ENCODE measurements at places on chromosomes 12 and 14.

GRCh38 chr12:121776190-121777098, 17.0 kb downstream of the RHOF start:
- peak; percentile 99 for DNase-seq

- DNase-seq = no peak
These were observed 73.6 kb downstream of the RPS29 start for GRCh38 chr14:49512571-49512970.

GRCh38 chr12:112685321-112685720, 106.2 kb upstream of the RPH3A start:
- DNase-seq = no peak

DNA sequence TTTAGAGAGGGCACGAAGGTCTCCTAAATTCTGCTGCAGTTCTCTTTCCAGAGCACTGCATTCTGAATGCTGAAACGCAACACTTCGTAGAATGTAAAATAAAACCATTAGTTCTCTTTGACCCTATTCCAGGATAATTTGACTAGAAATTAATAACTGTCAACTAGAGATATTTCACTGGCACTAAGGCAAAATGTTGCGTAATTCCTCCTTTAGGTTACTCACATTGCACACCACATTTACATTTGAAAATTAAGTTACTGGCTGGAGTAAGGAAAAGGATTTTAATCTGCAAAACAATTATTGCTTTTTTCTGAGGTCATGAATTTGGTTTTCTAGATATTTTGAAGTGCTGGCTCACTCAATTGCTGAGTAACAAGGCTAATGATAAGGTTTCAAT, 58.0 kb upstream of the TRHDE start:
- DNase-seq = no peak

- DNase-seq = peak; percentile 67
These were observed 8.5 kb downstream of the WSB2 start for GRCh38 chr12:118052324-118053070.

GRCh38 chr14:87888136-87888999, 104.6 kb downstream of the GALC start:
- DNase-seq = peak; percentile 65

DNA sequence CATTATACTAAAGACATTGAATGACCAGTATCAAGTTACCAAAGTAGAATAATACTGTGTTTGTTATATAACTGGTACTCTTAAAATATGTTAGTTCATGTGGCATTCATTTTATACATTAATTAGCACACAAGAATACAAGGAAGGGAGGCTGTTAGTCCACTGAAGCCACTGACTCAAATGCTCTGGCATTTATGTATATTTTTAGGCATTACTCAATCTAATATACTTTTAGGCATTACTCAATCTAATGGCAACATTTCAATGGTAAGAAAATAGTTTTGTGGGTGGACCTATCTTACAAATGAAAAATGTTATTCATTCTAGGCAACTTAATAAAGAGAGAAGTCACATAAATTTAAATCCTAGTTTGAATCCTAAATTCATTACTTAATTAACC, 874.4 kb upstream of the USP15 start:
- DNase-seq = no peak

DNA sequence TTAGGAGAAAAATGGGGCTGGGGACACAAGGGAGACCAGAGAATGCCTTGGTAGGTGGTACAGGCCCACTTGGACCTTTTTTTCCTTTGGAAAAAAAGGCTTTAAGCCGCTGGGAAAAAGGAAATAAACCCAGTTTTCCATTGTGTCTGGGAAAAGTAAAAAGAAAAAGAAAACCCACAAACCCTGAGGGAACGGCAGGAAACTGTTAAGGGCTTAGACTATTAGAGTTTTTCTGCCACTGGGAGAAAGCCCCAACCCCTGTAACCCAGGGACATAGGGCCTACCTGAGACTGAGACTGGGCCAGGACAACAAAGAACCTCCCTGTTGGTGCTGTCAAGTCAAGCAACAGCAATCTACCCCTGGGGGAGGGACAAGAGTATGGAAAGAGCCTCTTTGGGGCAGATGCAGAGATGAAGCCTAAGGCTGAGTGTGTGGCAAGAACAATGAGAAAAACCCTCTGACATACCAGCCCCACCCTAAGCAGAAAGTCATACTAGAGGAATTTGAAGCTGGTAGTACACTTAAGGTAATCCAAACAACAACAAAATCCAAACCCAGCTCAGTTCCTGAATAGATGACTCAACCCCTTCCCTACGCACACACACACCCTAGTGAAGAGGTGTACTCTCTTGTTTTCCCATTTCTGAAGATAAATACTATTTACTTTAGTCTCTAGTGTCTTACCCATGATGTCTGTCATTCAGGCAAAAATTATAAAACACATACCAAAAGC, 22.8 kb downstream of the ATF1 start:
- DNase-seq = no peak

GRCh38 chr14:100111931-100112704, 46.9 kb downstream of the EVL start:
- no peak for DNase-seq

DNA sequence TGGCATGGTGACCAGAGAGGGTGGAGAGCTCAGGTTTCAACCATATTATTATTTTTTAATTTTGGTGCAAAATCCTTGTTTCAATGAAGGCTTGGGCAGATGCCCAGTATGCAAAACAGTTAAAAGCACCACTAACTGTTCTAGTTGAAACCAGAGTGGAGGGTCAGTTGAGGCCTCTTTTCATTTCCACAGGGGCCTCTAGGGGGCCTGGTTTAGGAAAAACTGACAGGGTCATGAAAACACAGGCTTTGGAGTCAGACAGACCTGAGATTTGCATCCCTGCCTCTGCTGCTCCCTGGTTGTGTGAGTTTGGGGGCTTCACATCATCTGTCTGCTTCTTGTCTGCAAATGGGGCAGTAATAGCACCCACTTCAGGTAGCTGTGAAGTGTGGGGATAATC, 3.3 kb upstream of the RPH3A start:
- no peak for DNase-seq

GRCh38 chr12:132460571-132460970, 29.4 kb upstream of the FBRSL1 start:
- peak; percentile 50 for DNase-seq

DNA sequence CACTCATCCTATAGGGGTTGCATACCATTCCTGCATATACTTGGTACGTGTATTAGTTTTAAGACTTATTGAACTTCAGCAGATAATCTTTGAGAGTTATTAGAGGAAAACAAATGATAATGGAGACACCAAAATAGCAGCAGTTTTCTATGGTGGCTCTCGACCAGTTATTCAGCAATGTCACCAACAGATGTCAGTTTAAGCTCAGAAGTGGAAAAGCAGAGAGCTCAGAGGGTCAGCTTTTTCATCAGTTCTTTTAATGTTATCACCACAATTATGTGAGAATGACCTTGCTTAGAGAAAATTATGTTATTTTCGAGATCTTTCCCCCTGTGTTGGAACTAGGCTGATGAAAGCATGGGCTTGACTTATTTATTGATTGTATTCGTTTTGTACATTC, 32.0 kb downstream of the PTPN11 start:
- DNase-seq = no peak

- DNase-seq = no peak
These were observed 232.8 kb downstream of the TMTC2 start for GRCh38 chr12:82919388-82920054.

- peak; percentile 59 for DNase-seq
These were observed 16.7 kb downstream of the CHST11 start for GRCh38 chr12:104473374-104473983.

GRCh38 chr12:66156654-66157053, 13.1 kb downstream of the TMBIM4 start:
- no peak for DNase-seq

DNA sequence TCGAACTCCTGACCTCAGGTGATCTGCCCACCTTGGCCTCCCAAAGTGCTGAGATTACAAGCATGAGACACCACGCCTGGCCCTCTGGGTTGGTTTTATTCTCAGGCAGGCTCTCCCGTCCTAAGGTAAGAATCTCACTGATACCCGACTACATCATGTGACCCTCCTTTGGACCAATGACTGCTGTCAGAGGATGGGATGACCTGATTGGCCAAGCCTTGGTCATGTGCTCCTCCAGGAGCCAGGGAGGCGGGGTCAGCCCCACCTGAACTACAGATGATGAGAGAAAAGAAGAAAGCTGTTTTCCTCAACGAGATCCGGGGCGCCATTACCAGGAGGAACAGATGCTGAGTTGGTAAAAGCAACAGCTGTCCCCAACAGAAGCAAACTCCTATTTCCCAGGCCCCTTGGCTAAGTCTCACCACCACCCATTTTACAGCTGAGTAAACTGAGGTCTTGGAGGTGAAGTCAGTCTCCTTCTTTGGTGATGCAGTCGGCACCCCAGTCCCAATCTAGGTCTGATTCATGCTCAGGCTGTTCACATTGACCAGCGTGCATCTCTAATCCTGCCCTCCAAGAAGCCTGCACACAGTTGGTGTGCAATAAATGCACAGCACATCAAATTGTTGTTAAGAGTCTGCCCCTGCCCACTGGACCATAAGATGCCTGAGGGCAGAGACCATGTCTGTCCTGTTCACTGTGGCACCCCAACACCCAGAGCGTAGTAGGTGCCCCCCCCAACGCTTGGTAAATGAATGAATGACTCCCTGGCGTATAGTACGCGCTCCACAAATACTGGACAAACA, 118.8 kb downstream of the SCARB1 start:
- peak; percentile 35 for DNase-seq

DNA sequence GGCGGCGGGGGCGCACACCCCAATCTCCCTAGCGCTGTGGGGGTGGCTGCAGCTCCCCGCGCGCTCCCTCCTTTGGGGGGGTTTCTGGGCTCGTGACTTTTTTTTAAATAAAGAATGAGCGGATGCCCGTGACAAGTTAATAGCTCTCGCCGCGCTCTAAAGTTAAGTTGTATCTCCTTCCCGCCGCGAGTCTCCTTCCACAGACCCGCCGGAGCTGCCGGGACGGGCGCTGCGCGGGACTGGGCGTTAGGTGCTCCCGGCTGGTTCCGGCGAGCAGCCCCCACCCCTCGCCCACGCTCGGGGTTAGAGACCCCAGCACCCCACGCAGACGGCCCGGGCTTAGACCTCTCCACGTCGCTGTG, 82.6 kb upstream of the HMGA2 start:
- DNase-seq = peak; percentile 28

DNA sequence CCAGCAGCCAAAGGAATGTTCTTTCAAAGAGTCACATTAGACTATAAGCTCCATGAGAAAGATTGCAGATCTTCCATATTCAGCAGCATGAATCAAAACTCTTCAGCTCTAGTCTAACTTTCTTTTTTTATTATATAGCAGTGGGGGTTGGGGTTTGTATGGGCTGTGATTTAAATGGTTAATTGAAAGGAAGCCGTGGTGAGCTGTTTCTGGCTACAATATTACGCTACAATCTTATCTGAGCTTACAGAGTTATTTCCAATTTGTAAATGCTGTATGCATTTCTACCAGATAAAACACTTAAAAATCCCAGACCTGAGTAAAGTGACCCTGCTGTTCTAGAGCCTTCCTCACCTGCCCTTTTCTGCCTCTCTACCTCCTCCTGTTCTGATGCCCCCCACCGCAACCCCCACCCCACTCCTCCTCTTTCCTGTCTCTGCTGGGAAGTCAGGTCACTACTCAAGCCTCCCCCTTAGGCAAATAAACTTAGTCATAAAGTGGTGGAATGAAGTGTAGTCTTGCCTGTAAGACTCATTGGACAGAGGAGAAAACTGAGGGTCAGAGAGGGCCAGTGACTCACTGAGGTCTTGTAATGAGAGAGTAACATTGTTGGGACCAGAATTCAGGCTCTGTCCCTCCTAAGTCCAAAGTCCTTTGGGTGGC, 1089.5 kb downstream of the BCL11B start:
- DNase-seq = peak; percentile 80

GRCh38 chr14:61671082-61671481, 24.2 kb upstream of the HIF1A start:
- no peak for DNase-seq

DNA sequence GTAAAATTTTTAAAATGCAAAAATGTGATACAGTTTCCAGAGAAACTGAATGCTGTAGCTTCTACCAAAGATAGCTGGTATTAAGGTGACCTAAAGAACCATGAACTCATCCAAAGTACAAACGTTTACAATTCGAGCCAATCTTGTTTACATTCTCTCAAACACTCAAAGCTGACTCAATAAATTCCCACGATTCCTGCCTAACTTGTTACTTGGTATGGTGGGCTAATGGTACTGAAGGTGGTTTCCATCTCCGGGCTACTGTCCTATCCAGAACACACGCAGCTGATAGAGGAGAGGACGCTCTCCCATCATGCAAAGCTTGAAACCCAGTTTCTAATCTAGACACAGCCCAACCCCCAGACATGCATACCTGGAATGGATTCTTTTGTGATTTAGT, 31.5 kb downstream of the RAD9B start:
- DNase-seq = no peak

DNA sequence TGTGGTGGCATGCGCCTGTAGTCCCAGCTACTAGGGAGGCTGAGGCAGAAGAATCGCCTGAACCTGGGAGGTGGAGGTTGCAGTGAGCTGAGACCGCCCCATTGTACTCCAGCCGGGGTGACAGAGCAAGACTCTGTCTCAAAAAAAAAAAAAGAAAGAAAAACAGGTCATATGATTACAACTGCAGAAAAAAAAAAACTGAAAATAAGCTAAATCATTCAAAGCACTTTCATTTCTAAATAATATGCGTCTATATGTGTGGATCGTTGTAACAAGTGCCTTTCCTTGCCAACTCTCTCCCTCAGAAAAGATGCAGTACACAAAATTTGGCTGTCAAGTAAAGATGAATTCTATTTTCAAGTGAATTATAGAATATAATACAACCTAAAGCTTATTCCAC, 42.4 kb downstream of the ATXN2 start:
- DNase-seq = no peak

GRCh38 chr12:22101749-22102243, 55.8 kb downstream of the CMAS start:
- DNase-seq = no peak

GRCh38 chr12:27282754-27283153, 38.7 kb downstream of the STK38L start:
- no peak for DNase-seq

DNA sequence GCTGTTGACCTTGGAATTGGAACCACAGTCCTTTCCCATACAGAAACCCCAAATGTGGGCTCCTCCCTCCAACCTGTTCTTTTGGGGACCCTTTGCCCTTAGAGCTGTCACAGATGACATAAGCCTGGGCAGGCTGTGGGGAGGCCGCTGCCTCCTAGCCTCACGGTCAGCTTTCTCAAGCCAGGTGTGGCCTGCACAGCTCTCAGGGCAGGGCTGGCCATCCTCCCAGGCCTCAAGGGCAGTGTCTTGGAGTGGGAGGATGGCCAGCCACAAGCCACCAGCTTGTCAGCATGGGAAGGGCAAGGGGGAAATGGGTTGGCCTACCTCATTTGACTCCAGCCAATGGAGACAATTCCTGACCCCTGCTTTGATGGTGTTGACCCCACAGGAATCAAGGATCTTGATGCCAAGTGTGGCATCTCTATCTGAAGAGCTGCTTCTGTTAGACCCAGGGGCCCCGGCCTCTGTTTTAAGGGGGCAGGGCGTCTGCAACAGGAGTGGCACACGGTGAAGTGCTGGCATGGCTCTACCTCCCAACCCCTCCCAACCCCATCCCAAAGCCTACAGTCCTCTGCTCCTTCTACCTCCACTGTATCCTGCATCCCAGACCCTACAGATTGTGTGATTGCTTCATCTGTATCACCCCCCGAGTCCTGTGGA, 11.5 kb downstream of the CBLN3 start:
- DNase-seq = no peak
